ENCODE measurements at places on chromosomes 4 and X.

DNA sequence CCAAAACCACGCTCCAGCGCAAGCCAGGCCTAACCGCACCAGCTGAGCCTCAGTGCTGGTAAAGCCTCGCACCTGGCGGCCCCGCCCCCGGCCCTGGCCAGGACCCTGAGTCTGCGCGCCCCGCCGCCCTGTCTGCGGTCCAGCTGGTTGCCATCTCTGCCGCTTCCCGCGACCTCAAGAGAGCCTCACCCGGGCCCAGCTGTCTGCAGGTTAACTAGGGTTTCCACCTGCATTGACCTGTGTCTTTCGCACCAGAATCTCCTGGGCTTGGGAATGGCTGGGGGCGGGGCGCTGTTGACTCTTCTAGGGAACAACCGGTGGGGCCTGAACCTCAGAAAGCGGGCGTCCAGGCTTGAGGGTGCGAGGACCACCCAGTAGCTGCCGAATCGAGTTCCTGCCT, 207.7 kb upstream of the PRPS2 start:
- DNase-seq, result no peak

DNA sequence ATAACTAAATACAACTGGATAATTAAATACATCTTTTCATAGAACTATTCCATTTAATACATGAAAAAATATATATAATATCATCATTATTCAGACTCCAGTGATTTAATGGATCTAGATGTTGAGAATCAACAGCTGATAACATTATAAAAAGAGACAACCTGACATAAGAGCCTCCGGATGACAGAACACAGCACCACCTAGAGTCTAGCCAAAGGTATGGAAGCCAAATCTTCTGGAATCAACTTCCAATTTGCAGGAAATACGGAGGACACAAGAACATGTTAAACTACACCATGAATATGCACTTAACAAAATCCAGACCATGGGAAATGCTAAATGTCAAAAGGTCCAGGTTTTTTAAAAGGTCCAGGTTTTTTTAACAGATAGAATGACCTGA, 55.0 kb downstream of the LRBA start:
- DNase-seq, result no peak

- peak; percentile 42 for DNase-seq
Measured at GRCh38 chrX:47366041-47366722, 4.2 kb upstream of the ZNF157 start.

- DNase-seq, result no peak
Measured at GRCh38 chr4:88756149-88756548, 58.5 kb upstream of the NAP1L5 start.

- no peak for DNase-seq
Measured at GRCh38 chrX:84118769-84119168, 69.2 kb downstream of the RPS6KA6 start.

DNA sequence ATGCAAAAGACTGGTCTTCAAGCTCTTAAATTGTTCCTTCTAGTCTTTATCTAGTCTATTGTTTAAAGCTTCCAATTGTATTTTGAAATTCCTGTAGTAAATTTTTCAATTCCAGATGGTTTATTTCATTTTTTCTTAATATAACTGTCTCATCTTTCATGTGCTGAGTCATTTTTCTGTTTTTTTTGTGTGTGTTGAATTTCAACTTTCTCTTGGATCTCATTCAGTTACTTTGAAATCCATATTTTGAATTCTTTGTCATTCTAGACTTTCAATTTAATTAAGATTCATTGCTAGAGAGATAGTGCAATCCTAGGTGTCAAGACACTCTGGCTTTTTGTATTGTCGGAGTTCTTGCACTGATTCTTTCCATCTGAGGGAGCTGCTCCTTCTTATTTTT, 128.0 kb upstream of the PRKG2 start:
- no peak for DNase-seq

DNA sequence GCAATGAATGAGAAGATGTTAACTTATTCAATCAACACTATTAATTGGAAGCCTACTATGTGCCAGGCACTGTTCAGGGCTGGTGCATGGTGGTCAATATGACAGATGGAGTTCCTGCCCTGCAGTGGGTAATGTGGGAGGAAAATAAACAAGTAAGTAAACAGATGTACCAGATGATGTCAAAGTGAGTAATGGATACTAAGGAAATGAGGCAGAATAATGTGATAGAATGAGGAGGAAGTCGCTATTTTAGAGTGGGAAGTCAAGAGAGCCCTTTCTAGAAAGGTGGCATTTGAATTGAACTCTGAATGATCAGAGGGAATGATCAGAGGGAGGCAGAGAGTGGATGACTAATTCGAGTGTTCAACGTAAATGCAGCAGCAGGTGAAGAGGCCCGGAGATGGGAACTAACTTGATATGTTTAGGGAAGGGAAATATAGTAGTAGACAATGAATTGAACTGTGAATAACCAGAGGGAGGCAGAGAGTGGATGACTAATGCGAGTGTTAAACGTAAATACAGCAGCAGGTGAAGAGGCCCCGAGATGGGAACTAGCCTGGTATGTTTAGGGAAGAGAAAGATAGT, 48.3 kb downstream of the HMGB3 start:
- DNase-seq, result no peak

DNA sequence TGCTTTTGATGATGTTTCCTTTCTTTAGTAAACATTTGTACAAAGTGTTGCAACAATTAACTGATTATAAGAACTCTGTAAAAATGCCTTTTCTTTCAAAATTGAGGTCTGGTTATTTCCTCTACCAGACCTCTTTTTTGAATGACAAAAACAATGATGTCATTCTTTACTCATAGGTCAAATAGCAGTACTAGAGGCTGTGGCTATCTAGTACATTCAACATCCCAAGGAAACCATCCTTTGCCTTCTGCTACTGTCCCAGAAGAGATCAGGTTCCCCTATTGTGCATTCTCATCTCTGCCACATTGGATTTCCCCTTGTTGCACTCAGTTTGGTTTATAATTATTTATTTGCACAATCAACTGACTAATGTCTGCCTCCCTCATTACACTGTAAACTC, 19.1 kb upstream of the MAD2L1 start:
- DNase-seq, result no peak

DNA sequence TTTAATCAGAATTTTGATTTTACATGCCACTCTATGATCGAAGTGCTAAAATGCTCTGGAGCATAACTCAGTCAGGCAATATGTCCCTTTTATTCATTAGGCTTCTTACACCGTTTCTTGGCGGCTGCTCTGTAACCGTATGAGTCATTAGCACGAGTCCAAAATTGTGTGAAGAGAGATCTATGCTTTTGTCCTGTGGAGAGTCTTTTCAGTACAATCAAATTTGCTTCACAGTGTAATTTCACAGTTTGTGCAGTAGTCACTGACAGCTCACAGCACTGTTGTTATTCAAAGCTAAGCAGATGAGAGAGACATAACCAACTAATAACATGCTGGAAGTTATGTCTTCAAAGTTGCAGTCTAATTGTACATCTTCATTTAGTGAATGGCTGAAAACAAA, 167.8 kb downstream of the PCDH10 start:
- no peak for DNase-seq

- DNase-seq, result no peak
Measured at GRCh38 chr4:83486457-83487129, 1.7 kb upstream of the ABRAXAS1 start.

DNA sequence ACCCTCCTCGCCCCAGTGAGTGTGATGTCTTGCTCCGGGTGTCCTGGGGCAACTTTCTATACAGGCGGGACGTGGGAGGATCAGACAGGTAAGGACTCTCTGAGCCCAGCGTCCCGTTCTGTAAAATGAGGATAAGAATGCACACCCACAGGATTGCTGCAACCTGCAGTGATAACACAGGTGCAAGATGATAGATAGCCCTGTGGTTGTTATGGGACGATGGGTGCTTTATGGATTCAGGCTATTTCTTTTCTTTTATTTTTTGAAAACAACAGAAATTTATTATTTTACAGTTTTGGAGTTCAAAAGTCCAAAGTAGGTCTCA, 28.6 kb downstream of the BEX3 start:
- no peak for DNase-seq

GRCh38 chr4:3369781-3370674, 71.7 kb upstream of the HGFAC start:
- DNase-seq, result no peak

GRCh38 chrX:40403757-40404156, 177.0 kb upstream of the ATP6AP2 start:
- no peak for DNase-seq

- no peak for DNase-seq
Measured at GRCh38 chr4:180630012-180630665, 1613.1 kb upstream of the TENM3 start.

- DNase-seq, result no peak
Measured at GRCh38 chrX:45860450-45860849, 659.8 kb upstream of the DIPK2B start.

Measured in stimulated activated CD4-positive, alpha-beta T cell treated with anti-CD3 and anti-CD28 coated beads, TNF-alpha, amount 100 ng/mL, for 24 hours (primary cell).